C1 segment of cervical spinal cord (tissue), 14 donors: ENCODE measurements at places on chromosomes 2 and 18.

- no peak for DNase-seq
Measured at GRCh38 chr2:166180951-166181812, 53.4 kb upstream of the SCN1A start.

GRCh38 chr2:84057917-84058560 lies 401.0 kb downstream of the SUCLG1 start:
- no peak for DNase-seq

DNA sequence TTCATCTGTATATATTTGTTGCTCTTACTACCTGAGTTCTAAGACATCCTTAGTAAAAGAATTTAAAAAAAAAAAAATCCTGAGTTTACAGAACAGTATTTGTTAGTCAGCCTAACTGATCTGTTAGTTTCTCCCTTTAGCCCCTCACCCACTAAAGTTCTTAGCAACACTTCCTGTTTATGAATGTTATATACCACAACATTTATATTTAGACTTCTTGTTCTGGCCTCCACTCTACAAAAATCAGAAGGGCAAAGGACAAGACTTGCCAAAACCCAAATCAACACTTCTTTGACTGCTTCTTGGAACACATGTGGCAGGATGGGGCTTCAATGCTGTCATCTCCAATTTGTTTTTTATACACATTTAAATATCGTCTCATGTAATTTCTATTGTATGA lies 71.1 kb downstream of the MGAT5 start:
- DNase-seq, result no peak

DNA sequence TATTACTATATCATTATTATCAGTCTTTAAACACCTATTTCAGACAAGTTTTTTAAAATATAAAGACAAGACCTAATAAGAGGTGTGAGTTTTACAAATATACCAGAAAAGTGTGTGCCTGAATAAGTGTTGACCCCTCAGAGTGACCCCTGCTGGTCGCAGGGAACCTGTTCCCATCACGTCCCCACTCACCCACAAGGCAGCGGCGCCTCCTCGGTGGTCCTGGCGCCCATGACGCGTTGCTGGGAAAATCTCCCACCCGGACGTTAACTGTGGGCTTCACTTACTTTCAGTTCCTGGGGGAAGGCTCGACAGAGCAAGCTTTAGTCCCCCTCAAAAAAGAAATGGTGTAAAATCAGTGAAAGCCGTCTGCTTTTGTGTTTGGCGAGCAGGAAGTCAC lies 93.5 kb downstream of the TMEM18 start:
- no peak for DNase-seq

DNA sequence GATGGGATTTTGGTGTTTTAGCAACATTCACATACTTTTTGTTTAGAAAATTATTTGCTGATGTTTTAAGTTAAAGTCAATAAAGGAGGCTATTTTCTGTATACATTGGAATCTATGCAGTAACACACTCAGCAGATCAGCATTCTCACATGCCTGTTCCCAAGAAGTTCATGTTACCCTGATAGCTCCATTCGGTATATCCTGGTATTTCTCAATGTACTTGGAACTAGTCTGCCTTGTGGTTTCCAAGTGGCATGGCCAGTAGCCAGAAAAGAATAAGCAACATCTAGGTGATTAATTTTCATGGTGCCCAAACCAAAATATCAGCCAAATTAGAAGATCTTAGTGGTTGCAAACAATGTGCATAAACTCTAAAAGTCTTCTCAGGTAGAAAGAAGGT lies 5.2 kb upstream of the NCAPH start:
- DNase-seq, result no peak

GRCh38 chr2:159933727-159934049 lies 128.7 kb downstream of the PLA2R1 start:
- no peak for DNase-seq
